EL (cell line): ENCODE measurements at places on chromosomes 3 and 15.

DNA sequence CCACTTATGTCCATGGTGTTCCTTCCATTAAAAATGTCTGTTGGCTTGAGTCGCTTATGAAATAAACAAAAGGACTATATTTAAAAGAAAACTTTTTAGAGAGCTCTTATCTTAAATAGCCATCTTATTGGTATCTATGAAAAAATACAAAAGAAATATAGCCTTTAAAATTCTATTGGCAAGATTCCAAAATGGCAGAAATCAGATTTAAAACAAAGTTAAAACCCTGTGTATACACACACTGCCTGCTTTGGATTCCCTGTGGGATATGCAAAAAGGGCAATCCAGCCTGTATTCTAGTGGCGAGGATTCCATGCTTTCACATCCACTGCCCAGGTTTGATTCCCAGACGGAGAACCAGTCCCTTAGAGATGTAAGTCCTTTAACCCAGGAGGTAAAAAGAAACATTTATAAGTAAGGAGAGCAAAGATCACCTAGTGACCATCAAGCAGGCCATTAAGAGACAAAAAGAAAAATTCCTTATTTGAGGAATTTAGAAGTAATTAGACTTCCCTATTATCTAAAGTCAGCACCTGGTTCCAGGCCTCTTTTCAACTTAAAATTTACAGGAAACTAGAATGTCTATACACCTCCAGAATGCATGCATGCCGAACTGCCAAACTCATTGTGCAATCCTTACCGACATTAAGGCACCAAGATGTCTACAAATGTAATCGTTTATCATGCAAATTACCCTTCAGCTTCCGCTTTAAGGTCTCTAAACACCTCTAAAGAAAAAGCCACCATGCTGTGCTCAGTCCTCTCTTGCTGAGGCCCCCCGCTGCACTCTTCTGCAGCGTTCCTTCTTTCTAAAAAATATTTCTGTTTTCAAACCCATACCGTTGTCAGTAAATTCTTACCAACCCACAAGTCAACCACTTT lies 69.6 kb upstream of the STRIT1 start:
- DNase-seq: no peak

- DNase-seq: peak; percentile 55
Measured at GRCh38 chr15:70121624-70122302, 24.0 kb upstream of the TLE3 start.

- peak; percentile 40 for DNase-seq
Measured at GRCh38 chr3:39808467-39809180, 785 bp upstream of the MYRIP start.

DNA sequence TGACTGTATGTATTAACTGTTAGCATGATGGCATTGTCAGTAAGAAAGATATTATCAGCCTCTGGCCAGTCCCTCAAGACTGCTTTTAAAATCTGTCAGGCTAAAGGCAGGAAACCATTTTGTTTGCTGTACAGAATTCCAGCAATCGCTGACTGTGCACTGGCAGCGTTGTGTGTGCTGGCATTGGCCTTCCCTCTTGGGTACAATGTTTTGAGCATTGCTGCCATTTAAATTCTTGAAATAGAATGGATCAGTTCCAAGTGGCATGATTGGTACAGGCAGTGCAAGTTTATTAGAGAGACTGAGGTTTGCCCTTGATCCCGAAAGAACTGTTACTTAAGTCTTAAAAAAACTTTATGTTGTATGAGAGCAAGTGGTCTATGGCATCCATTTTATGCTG lies 788.7 kb downstream of the OTOL1 start:
- DNase-seq: no peak

DNA sequence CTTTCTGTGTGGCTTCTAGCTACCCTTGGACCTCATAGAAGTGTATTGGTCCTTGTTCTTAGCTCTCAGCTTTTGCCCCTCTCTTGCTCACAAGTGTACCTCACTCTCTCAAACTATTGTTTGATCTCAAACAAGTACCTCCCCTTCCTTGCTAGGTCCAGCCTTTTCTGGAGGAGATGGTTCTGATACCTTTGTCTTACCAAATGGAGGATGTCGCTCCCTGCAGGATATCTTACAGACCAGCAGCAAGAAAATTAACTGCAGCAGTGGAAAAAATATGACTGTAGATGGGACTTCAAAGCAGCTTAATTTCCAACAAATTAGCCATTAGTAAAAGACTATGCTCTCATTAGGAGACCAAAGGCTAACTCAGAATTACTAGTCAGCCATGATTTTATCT lies 388.1 kb upstream of the ROBO2 start:
- no peak for DNase-seq

GRCh38 chr15:95591886-95592285 lies 738.6 kb upstream of the NR2F2 start:
- DNase-seq: no peak

GRCh38 chr3:129936757-129937156 lies 37.8 kb upstream of the TRH start:
- DNase-seq: peak; percentile 64

- DNase-seq: no peak
Measured at GRCh38 chr3:170012683-170013400, 25.0 kb upstream of the GPR160 start.

GRCh38 chr3:57783186-57784088 lies 27.3 kb downstream of the SLMAP start:
- no peak for DNase-seq

DNA sequence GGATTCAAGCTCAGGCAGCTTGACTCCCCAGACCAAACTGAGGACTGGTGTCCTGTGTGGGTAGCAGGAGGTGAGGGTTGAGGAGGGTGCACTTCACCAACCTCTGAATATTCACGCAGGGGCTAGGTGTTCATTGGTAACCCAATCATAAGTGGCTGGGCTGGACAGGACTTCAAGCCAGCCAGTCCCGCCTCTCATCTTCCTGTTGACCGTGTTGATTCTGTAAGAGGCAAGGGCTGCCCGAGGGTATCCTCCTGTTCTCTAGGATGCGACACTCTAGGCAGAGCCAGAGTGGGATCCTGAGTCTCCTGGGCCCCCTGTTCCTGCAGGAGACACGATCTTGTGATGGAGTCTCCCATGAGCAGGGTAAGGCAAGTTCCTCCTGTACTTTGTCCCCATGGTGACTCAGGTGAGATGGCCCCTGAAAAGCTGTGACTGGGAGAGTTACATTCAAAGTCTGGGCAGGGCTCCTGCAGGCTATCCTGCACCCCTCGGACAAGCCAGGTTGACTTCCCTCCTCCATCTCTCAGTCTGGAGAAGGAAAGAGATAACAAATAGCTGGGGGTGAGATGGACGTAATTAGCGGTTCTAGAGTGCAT lies 58.1 kb upstream of the POMGNT2 start:
- DNase-seq: no peak

DNA sequence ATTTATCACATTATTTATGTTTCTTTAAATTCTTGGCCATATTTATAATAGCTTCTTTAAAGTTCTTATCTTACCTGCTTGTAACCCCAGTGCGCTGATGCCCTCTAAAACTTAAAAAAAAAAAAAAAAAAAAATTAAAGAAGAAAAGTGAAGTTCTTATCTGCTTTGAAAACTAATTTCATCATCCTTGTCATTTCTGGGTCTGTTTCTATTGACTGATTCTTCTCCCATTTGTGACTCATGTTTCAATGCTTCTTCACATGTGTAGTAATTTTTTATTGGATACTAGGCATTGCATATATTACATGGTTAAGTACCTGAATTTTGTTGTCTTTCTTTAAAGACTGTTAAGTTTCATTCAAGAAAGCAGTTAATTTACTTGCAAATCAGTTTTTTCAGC lies 3.4 kb upstream of the SEC22A start:
- DNase-seq: no peak
